ENCODE measurements at places on chromosomes 13 and 19.

DNA sequence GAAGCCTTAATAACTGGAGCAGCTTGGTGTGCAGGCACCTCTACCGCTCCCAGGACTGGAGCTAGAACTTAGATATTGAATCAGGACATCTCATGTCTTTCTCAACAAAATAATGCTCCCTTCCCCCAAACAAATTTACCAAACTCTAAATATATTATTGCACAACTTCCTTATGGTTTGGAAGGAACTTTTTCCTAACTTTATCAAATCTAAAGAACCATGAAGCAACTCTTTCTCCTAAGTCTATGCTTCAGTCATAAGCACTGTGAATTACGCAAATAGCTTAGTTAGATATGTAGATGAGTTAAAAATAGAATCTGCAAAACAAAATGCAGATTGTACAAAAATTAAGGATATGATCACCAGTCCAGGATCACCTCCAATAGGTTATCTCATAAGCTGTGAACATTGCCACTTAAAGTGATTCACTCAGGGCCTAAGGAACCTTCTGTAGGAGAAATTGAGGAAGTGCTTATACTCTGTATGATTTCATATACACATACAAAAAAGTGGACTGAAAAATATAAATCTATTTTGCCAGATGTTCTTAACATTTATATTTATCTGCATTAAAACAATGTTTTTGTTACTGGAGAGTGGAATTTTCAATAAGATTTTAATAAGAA lies 20.4 kb upstream of the MAB21L1 start:
- DNase-seq = no peak

DNA sequence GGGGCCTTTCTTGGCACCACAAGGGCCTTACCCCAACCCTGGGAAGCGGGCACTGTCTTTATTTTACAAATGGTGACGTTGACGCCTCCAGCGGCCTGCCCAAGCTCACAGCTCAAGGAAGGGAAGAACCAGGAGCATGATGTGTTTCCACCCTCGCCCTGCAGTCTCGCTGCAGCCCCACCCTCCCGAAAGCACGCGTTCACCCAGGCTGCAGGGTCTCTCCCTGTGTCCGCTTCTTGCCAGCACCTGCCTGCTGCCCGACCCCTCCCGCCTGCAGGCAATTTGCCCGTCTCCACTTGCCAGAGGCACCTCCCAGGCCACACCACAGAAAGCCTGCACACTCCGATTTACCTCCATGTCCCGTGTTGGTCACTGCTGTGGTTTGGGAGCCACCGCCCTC lies 76.6 kb downstream of the SLC15A1 start:
- DNase-seq = no peak

DNA sequence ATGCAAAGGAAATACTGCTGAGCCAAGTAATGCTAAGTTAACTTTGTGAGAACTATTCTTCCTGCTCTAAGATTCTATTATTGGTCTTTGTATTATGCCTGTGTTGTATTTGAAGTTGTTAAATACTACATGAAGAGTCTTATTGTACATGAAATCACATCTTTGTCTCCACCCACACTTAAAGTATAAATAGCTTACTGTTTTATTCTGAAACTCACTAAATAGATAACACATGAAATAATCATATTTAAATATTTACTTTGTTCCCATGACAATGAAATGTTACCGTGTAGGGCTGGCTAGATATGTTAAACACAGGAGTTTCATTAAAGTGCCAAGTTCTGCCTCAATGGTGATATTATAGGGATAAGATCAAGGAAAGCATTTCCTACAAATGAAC lies 562.1 kb upstream of the ATXN8OS start:
- no peak for DNase-seq

GRCh38 chr13:46679369-46680120 lies 117.4 kb downstream of the ESD start:
- no peak for DNase-seq

GRCh38 chr13:74452881-74453280 lies 318.7 kb upstream of the KLF12 start:
- no peak for DNase-seq

- no peak for DNase-seq
Measured at GRCh38 chr19:35246466-35247092, 2.2 kb upstream of the LSR start.

All from HuH-7.5 (cell line).